ENCODE measurements at places on chromosomes 11 and 22. TPM values are rescaled to one million over a fixed set of nuclear protein-coding genes. Genes with fewer than 3 reads are reported as not detected.

DNA sequence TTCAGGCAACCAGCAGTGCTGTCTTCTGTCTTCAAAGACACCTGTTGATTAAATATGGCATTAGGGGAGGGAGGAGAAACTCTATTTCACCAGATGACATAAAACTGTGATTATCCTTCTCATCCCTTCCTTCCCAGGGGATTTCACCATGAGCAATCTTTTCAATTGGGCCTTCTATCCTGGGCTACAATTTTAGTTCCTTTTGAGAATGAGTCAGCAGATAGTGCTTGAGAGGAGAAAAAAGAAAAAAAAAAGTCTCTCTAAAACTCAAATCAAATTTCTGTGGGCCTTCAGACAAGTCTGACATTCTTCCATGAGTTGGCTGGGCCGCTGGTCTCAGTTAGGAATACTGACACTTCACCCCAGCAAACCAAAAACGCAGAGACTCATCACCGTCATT is 7.2 kb downstream of the FLI1 start:
- DNase-seq, result no peak

DNA sequence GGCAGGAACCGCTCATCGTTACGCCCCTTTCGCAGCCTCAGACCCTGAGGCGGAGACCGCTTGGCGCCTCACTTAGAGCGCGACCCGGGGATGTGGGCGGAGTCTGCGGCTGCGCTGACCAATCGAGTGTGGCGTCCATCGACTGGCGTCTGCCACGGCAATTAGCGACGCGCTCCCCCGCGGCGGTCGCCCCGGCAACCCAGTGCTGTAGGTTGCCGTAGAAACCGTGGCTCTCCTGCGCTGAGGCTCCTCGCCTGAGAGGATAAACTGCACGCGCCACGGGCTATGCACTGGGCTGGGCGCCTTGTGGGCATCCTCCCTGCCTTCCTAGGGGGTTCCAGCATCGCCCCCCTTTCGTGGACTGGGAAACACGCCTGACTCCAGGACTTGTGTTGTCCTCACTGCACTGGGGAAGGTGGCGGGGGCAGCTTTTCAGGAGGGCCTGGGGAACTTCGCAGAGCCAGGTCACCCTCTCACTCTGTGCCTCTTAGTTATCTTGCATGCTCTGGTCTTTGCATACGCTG is 701 bp upstream of the P2RX6 start:
- DNase-seq, result peak; percentile 96

TEX54 gene
- not detected for total RNA-seq

SH3BP1 gene
- total RNA-seq, result 1.4 TPM

DNA sequence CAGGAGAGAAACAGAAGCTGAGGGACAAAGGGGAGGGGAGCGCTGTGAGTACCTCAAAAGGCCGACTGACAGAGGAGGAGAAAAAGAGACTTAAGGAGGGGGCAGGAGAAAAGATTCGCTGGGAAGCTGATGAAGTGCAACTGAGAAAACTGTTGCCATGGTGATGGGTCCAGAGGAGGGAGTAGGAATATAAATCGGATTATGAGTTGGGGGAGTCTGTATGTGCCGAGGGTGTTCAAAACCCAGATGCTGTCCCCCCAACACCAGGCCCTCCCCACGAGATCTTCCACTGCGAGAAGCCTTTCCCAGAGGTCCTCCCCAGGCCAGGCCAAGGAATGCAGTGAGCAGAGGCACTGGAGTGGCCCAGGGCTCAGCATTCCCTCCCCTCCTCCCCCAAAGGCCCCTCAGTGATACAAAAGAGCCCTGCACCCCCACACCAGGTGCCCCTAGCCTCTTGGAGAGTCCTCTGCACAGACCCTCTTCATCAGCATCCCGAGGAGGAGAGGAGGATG is 13.7 kb upstream of the BCL9L start:
- no peak for DNase-seq

- DNase-seq, result no peak
Observed at GRCh38 chr22:35612903-35613302, 4.2 kb downstream of the MB start.

GRCh38 chr11:118560806-118561205 is 4.9 kb downstream of the IFT46 start:
- no peak for DNase-seq

- DNase-seq, result no peak
Observed at GRCh38 chr11:66904561-66904960, 47.7 kb downstream of the LRFN4 start.

- no peak for DNase-seq
Observed at GRCh38 chr11:6563121-6563619, 40.2 kb downstream of the RRP8 start.

- no peak for DNase-seq
Observed at GRCh38 chr11:114066046-114066648, 6.6 kb downstream of the ZBTB16 start.

PEX16 gene
- 18.4 TPM for total RNA-seq

DNA sequence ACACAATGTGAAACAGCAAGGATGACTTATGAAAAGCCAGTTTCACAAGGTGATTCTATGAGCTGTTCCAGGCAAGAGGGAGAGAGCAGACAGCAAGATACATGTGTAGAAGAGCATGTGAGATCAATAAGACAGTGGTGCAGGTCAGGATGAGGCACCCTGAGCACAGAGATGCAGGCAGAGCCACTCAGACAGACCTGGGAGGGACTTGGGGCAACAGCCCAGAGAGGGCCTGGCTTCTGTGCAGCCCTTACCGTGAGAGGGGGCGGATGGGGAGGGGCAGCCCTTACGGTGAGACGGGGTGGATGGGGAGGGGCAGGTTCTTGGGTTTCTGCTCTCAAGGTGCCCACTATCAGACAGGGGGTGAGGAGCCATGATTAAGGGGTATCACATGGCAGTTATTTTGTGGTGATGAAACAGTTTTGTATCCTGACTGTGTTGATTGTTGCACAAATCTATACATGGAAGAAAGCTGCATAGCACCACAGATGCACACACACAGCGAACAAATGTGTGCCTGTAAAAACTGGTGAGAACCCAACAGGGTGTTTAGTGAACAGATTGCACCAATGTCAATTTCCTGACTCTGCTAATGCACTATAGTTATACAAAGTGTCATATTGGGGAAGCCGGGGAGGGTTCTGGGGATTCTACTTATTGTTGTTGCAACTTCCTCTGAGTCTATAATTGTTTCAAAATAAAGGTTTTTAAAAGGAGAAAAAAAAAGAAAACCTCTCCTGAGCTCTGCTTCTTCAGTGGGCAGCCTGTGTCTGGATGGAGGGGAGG is 5.2 kb upstream of the C22orf42 start:
- no peak for DNase-seq

GRCh38 chr11:88494848-88495247 is 157.3 kb upstream of the CTSC start:
- DNase-seq, result no peak

DNA sequence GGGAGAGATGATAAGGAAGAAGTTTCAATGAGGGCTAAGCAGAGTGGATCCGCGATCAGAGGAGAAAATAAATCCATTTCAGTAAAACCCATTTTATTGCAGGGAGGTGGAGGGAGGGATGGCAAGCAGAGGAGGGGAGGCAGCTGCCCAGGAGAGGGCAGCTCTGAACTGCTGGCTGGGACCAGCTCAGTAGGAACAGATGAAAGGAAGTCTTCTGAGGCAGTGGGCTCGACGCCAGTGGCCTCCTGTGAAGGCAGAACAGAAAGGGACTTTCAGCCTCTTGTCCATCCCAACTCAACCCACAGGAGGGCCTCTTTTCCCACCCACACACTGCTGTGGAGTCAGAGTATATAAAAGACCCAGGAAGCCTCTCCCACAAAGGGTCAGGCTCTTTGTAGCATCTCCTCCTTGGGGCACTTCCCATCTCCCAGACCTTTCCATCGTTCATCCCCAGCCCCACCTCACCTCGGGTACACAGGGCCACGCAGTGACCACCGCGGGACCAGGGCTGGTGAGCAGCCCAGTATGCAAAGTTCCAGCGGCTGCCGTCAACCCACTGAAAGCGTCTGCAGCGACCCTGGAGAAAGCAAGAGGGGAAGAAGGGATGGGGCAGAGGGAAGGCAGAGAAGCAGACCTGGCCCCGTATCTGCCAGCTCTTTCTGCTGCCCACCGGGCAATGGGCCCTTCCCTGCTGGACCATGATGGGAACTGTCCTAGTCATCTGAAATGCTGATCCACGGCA is 3.0 kb downstream of the PRG2 start:
- peak; percentile 17 for DNase-seq

DNA sequence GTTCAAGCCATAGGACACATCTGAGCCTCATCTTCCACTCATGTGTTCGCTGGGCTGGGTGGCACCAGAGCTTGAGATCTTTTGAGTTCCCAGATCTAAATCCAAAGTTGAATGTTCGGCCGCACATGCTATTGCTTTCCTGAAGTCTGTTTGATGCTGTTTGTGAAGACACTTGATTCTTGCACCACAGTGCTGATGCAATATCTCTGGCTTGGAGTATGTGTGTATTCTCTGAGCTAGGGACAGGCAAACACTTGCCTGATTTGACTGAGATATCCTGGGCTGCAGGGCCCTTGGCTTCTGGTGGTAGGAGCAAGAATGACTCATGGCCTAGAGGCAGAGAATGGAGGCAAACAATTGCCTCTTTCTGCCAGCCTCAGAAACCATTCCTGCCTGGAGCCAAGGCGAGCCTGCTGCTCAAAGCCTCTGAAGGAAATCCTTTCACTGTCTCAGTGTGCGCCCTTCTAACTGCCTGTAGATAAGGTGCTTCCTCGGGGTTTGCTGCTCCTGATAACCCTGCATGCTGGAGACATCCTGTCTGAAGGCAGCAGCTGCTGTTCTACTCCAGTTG is 73.0 kb downstream of the CYB5R2 start:
- no peak for DNase-seq

GRCh38 chr11:121814962-121815361 is 301.1 kb downstream of the BLID start:
- DNase-seq, result no peak

- no peak for DNase-seq
Observed at GRCh38 chr11:88340366-88340935, 2.9 kb upstream of the CTSC start.

Measured in cerebellum (tissue), 4 donors.